MV-4-11 (cell line): ENCODE measurements at places on chromosomes 3 and 15.

DNA sequence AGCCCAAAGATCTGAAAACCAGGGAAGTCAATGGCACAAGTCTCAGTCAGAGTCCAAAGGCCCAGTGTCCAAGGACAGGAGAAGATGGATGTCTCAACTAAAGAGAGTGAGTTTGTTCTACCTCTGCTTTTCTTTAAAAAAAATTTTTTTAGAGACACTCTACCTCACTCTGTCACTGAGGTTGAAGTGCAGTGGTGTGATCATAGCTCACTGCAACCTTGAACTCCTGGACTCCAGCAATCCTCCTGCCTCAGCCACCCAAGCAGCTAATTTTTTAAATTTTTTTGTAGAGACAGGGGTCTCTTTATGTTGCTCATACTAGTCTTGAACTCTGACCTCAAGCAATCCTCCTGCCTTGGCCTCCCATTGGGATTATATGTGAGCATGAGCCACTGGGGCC lies 39.9 kb upstream of the KPNA4 start:
- no peak for DNase-seq

GRCh38 chr3:158488670-158489069 lies 82.3 kb upstream of the MLF1 start:
- no peak for DNase-seq

DNA sequence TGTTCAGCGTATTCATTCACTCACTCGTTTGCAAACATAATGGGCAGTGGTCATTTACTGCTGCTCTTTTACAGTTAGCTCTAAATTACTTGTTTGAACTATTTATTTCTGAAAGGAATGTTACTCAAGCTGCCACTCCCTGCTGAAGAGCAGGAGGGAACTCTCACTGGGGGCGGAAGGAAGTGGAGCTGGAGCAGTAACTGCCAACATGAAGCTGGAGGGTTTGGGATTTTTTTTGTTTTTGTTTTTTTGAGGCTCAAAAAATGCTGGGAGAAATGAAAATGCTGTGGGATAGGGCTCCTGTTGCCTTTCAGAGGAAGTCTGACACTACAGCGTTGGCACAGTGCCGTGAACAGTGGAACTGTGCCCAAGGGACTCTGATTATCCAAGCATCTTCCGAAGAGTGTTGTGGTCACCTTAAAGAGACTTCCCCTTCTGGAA lies 44.1 kb downstream of the SENP2 start:
- DNase-seq: no peak

GRCh38 chr15:50415752-50416404 lies 8.3 kb upstream of the USP8 start:
- DNase-seq: no peak

DNA sequence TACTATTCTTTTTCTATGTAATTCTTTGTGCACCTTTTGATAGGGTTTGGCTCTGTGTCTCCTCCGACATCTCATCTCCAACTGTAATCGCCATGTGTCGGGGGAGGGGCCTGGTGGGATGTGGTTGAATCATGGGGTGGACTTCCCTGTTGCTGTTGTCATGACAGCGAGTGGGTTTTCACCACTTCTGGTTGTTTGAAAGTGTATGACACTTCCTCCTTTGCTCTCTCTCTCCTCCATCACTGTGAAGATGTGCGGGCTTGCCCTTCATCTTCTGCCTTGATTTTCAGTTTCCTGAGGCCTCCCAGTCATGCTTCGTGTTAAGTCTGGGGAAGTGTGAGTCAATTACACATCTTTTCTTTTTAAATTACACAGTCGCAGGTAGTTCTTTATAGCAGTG lies 225.8 kb upstream of the DPPA4 start:
- DNase-seq: peak; percentile 93

- DNase-seq: no peak
Measured at GRCh38 chr3:48783304-48783703, 64.4 kb downstream of the PRKAR2A start.

- no peak for DNase-seq
Measured at GRCh38 chr3:39190281-39191025, 1.9 kb downstream of the XIRP1 start.

- DNase-seq: no peak
Measured at GRCh38 chr3:16319723-16320122, 54.7 kb downstream of the OXNAD1 start.

GRCh38 chr3:103791786-103792515 lies 1357.1 kb downstream of the ZPLD1 start:
- no peak for DNase-seq

DNA sequence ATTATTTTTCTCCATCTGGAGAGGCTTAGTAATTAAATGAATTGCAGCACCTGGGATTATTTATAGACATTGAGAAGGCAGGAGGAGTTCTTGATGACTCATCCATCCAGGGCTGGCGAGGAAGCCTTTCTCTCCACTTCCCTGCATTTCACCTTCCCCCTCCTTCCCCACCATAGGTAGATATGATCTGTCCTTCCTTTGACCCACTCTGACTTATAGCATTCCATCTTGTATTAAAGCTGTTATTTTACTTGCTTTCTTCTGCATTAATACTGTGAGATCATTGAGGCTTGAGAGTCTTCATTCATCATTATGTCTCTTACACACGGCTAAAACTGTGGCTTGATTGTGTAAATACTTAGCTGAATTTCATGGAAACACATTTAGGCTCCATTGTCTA lies 288.8 kb downstream of the FEZF2 start:
- DNase-seq: no peak

- no peak for DNase-seq
Measured at GRCh38 chr3:49162751-49163419, 3.2 kb downstream of the CCDC71 start.

DNA sequence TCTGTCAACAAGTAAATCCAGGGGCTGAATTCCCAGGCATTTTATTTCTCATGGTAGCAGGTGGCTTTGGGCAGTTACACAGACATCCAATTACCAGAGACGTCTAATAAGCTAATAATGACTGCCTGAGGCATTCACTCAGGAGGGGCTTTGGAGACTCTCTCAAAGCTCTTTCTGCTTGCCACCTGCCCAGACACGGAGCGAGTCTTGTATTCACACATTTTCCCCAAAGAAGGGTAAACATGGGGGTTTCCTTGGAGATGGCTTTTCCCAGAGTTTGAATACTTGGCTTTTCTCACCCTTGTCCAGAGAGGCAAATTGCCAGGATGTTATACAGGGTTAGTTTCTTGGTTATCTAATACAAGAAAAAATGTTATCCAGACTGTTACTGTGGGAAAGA lies 132.6 kb downstream of the DIPK2A start:
- no peak for DNase-seq

- peak; percentile 93 for DNase-seq
Measured at GRCh38 chr3:167653760-167654159, at the start of gene WDR49. Gene WDR49, minus strand, starts transcription at chr3:167653942. Its CDS starts 517 bp downstream, at chr3:167653425.

DNA sequence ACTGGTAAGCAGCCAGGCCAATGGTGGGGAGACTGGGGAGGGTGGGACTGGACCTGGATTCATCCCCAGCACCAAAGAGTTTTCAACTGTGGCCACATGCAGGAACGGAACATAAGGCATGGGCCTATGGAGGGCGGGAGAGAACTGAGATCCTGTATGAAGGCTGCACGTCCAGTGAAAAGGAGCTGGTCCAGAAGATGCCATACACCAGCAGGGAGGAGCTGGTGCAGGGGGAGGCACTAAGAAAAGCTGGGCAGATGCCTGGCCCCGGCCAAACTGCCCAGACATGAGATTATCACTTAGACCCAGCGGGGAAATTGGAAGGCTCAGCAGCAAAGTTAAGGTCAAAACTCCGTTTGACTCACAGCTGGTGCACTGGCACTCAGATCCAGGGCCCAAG lies 58.1 kb upstream of the MCF2L2 start:
- no peak for DNase-seq

DNA sequence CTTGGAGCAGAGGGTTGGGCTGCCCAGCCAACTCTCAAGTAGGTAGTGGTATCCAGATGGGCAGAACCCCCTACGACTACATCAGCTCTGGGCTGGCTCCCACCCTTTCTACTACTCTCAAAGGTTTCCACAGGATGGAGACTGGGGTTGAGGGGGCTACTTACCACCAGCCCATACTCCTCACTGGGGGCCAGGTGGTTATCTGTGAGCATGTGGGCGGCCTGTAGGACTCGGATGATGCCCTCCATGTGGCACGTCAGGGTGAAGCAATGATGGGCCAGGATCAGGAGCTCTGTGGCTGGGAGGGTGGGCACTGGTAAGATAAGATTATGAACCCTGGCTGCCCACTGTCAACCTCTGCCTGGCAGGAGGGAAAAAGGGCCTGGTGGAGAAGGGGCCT lies 33.4 kb downstream of the EIF3J start:
- no peak for DNase-seq

DNA sequence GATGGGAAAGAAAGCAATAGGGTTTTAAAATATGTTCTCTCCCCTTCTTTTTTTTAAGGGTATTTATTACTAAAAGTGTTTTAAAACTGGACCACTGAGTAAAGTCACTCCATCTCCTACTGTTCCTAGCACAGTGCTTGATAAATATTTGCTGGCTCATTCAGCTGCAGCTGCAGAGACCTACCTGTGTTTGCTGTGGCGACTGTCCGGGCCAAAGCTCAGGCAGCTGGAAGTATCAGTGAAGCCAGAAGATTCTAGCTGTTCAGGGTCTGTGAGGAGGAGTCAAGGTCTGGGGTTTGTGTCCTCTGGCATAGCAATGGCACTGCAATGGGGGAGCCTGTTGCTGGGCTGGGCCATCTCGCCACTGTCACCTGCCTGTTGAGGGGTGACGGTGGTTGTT lies 109.9 kb downstream of the RPLP1 start:
- DNase-seq: no peak

- no peak for DNase-seq
Measured at GRCh38 chr3:109116031-109116430, 1.9 kb downstream of the MORC1 start.

DNA sequence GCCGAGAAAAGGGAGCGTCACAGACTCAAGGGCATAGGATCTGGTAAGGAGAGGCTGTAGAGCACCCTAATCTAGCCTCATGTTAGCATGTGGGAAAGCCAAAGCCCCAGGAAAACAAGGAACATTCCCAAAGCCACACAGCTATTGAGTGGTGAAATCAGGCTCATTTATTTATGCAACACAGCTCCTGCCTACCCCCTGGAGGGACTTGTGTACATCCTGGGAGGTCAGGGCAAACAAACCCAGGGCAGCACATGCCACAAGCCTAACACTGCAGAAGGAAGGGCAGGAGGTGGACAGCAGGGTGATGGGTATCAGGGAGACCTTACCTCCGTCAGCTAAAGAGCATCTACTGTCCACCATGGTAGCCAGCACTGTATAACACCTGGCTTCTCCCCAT lies 283.5 kb downstream of the RPLP1 start:
- no peak for DNase-seq

DNA sequence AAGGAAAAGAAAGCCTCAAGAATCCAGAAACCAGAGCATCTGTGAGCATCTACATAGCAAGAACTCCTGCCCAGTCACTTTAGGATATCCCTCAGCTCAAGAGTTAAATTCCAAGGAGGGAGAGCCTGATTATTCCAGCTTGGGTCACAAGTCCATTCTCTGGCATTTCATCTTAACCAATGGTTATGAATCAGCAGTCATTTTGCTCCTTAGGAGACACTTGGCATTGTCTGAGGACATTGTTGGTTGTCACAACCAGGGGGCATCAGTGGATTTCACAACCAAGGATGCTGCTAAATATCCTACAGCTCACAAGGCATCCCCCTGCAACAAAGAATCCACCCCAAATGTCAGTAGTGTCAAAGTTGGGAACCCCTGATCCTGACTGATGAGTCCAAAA lies 51.0 kb upstream of the LMCD1 start:
- no peak for DNase-seq

DNA sequence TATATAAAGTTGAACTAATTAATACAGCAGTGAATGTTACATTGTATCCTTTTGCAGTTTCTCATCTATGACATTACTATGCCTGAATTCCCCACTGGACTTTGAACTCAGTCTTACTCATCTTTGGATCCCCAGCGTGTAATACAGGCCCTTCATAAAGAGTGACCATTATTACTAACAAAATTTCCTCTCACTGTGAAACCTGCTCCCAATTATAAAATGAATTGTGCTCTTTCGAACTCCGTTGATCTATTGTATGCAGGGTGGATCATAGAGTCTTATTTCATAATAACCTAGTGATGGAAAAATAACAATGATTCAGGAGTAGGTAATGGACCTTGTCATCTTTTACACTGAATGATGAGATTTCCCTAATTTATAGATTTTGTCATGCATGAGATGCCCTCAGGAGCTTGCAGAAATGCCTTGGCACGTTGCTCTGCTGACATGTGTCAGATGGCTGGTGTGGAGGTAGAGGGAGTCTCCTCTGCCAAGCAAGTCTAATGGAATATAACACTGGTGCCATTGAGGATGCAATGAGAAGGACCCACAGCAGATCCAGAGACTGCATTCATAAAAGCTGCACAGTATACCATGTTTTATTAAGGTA lies 25.5 kb downstream of the B3GNT5 start:
- no peak for DNase-seq

GRCh38 chr15:77569729-77570125 lies 63.0 kb downstream of the LINGO1 start:
- DNase-seq: peak; percentile 63

GRCh38 chr3:47884603-47885002 lies 81.7 kb downstream of the DHX30 start:
- DNase-seq: no peak

- DNase-seq: no peak
Measured at GRCh38 chr15:86968244-86968643, 888.6 kb downstream of the AGBL1 start.

GRCh38 chr3:101680466-101680865 lies 3.5 kb upstream of the ZBTB11 start:
- DNase-seq: no peak

GRCh38 chr15:80182611-80183261 lies 29.9 kb downstream of the FAH start:
- no peak for DNase-seq

DNA sequence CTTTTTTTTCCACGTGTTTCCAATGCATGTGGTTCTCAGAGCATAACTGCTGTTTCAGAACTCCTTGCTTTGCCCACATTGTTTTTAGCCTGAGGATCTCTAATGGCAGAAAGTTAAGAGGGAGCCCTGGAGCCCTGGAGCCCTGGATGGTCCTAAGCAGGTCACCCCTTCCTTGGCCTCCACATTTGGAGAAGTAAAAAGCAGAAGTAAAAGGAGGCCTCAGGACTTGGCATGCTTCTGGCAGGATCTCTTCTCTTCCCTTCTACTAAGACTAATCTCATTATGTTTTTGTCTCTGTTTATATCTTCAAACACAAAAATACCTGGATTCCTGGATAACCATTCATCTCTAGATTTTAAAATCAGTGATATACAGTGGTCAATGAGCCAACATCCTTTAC lies 50.1 kb downstream of the P2RY1 start:
- peak; percentile 88 for DNase-seq

GRCh38 chr3:43259626-43260025 lies 26.7 kb upstream of the SNRK start:
- DNase-seq: no peak

GRCh38 chr3:183285828-183286457 lies 32.9 kb downstream of the B3GNT5 start:
- DNase-seq: peak; percentile 93
